ENCODE measurements at places on chromosomes 5 and 9.

DNA sequence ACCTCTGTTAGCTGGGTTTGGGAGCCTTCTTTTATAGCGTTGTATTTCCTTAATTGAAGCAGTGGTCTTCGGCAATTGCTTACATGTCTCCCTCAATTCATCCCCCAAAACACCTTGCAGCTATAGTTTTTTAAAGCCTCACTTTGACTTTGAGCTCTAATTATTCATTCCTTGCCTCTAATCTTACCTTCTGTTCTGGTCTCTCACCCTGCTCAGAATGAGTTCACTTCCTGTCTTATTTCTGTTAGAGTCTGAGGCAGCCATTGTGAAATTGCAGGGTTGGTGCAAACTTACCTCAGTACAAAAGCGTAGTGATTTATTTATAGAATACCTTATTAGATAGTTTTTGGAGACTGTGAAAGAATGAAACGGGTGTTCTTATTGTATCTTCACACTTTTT is 35.0 kb downstream of the AOPEP start:
- no peak for DNase-seq

GRCh38 chr9:7243838-7244237 is 486.1 kb downstream of the KDM4C start:
- no peak for DNase-seq

- DNase-seq = no peak
Measured at GRCh38 chr9:6680797-6681146, 35.2 kb upstream of the GLDC start.

- DNase-seq = no peak
Measured at GRCh38 chr5:32018476-32019436, 155.4 kb downstream of the GOLPH3 start.

DNA sequence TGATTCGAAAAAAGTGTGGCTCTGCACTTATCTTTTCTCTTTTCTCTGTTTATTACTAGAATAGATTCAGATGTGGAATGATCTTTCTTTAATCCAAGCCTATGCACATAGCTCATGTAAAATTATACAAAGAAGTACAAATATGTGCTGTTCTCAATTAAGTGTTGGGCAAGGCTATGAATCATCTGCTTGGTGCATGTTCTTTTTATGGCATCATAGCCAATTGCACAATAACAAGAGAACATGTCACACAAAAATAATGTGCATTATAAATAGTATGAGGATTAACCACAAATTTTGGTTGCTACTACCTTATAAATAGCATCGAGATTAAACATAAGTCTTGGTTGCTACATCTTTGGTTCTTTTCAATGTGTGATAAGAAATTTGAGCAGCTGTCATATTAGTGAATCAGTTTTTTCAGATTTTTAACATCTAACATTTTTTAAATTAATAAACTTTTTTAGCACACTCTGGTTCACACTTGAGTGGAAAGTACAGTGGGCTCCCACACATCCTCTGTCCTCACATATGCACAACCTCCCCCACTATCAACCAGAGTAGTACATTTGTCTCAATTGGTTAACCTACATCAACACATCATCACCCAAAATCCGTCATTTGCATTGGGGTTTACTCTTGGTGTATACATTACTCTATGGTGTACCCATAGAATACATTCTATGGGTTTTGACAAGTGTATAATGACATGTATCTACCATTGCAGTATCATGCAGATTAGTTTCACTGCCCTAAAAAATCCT is 6.8 kb upstream of the RECK start:
- no peak for DNase-seq

- no peak for DNase-seq
Measured at GRCh38 chr9:106622164-106622487, 240.8 kb upstream of the ZNF462 start.

DNA sequence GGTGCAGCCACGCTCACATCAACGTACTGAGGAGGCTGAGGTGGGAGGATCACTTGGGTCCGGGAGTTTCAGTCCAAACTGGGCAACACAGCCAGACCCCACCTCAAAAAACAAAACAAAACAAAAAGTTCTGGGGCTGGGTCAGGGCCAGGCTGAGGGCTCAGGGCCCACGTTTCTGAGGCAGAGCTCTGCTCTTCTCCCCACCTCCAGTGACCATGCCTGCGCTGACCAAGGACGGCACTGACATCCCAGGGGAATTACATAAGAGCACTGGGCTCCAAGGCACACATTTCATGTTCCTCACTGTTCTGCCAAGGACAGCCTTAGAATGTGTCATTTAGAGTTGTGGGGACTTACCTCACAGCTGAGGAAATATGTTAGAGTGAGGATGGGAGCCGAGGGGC is 40.4 kb upstream of the TESK1 start:
- DNase-seq = no peak

DNA sequence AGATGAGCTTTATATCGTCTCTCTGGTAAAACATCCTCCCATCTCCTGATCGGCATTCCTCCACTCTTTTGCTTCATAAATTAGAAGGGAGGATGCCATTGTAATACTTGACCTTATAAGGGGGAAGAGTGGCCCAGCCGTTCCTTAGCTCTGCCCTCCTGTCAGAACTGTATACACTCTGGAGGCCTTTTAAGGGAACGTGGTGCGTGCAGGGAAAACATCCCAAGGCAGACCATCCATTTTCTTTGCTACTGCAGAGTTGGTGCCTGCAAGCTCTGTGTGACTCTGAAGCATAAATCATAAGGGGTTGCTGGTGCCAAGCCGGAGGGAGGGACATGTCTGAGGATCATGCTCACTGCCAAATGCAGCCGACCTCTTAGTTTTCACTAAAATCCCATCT is 90.4 kb downstream of the PGM5 start:
- DNase-seq = no peak

DNA sequence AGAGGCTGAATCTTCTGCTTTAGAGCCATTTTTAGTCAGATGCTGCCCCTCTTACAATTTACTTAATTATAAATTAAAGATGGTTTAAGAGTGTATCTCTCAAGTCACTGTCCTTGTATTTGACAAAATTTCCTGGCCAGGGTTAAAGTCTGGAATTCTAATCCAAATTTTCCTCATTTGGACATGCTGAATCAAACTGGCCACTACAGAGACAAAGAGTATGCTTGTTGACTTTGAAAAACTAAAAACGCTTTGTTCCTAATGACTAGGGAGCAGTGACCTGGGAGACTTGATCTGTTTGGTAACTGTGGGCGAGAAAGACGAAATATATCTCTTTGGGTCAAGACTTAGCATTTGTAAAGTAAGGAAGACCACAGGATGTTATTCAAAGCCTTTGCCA is 303.2 kb downstream of the ZSWIM6 start:
- no peak for DNase-seq

GRCh38 chr9:15843931-15844330 is 291.1 kb downstream of the CCDC171 start:
- DNase-seq = no peak

DNA sequence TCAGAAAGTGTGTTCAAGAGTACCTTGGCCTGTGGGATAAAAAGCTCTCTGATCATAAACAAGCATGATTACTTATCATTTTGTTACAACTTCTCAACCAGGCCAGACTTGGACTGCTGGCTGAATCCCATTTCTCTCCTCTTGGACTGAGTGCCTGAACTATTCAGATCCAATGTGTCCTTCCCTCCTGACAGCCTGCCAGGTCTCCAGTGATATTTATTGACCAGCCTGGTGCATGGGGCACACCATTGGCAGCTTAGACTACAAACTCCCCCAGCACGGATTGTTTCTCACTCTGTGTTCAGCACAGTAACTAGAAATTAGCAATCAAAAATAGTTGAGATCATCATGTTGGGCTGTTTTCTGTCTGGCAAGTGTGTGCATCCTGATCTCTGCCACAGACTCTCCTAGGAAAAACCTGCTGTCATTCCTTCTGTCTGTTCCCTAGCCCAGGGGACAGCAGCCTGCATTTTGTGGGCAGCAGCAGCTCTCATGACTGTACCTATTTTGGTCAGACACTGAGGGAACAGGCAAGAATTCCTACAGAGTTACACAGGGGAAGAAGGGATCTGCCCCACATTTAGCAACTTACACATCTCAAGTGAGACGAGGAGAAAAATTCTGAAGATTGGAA is 348.1 kb downstream of the ADAMTS6 start:
- no peak for DNase-seq

- DNase-seq = no peak
Measured at GRCh38 chr9:120841930-120842684, 615 bp downstream of the PSMD5 start.

DNA sequence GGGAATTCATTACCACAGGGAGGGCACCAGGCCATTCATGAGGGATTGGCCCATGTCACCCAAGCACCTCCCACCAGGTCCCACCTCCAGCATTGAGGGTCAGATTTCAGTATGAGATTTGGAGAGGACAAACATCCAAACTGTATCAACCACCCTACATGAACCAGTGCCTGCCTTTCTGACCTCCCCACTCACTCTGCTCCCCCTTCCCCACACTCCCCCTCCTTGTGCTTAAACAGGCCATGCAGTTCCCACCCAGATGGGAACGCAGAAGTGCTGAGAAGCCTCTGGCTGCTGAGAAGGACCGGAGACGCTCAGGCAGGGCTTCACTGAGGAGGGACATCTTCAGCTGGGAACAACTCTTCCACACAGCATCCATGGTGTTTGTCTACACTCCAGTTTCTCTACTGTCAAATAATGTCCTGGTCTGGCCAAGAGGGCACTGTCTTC is 30.0 kb upstream of the ADAMTS2 start:
- no peak for DNase-seq

DNA sequence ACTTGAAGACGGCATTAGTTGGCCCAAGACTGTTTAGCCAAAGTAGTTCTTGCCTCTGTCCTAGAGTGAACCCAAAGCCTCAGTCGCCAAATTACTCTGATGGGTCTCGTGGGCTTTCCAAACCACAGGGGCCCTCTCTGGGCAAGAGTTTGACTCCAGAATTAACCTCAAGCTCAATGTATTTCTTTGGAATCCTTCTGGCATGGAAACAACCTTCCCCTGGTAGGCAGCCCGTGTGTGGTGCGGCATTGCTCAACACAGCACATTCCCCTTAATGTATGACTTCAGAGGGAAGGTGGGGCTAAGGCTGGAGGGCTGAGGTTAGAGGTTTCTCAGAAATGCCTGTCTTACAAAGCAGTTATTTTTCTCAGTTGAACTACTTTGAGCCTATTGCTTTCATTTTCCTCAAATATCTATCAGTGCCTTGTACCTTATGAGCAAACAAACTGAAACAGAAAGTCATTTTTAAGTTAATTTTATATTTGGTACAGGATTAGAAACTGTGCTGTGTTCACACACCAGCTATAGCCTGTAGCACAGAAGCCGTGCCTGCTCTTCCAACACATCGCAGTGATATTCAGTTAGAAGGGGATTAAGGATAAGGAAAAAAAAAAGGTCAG is 123.9 kb upstream of the HAPLN1 start:
- no peak for DNase-seq

DNA sequence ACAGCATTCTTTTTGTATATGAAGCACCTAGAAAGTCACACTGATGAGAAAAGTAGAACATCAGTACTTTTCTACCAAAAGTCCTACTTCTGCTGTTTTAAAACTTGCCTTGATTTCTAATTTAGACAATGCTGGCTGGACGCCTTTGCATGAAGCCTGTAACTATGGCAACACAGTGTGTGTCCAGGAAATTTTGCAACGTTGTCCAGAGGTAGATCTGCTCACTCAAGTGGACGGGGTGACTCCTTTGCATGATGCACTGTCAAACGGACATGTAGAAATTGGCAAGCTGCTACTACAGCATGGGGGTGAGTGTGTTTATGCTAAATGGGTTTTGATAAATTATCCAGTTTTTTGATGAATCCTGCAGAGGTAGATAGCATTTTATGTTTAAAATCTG is 73.5 kb downstream of the SLF1 start:
- no peak for DNase-seq

GRCh38 chr5:151743530-151743929 is 14.9 kb downstream of the ATOX1 start:
- DNase-seq = no peak

DNA sequence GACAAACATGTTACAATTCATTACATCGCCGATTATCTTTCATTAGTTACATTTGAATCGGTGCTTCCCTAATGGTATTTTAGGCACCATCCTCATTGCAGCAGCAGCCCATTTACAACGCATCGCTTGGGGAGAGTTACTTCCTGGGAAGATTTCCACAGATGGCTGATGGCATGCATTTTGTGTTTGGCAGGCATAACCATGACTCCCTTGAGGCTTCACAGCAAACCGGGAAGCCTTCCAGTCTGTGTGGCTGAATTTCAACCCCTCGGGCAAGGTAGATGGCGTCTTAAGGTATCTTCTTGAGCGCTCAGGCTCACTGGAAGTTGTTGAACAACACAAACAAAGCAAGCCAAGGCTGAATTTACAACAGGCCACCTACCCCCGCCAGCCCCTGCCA is 1.6 kb upstream of the DNAH5 start:
- no peak for DNase-seq

- DNase-seq = no peak
Measured at GRCh38 chr5:31811210-31811609, 172.3 kb downstream of the PDZD2 start.

DNA sequence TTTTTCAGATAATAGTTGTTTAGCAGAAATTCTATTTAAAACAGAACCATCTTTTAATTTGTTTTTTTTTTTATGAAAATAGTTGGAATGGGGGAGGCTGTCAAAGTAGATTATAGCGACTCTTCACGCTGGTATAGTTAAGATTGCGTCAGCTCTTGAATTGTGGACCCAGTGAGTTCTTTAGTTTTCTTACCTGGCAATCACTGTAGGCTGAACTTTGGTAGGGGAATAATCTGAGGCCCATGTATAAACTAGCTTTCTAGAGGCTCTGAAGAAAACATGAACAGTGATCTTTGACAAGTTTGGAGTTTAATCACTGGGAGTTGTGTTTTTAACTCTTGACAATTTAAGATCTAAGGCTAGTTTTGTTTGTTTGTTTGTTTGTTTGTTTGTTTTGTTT is 80.8 kb downstream of the CD180 start:
- no peak for DNase-seq

DNA sequence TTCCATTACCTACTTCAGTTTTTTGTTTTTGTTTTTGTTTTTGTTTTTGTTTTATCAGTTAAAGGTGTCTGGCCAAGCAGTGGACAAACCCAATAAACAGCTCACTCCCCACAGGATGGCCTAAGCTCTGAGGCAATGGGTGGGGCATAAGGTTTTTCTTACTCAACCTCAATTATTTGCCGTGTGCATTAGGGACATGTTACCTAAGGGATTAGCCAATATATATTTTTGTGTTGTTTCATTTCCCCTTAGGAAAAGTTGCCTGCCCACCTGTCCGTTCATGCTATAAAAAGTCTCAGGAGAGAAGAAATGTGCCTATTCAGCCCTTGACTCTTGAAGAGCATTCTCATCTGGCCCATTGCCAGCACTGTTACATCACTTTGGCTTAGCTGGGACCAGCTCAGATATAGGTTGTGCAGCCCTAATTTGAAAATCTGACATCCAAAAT is 7.3 kb downstream of the SH3RF2 start:
- no peak for DNase-seq

DNA sequence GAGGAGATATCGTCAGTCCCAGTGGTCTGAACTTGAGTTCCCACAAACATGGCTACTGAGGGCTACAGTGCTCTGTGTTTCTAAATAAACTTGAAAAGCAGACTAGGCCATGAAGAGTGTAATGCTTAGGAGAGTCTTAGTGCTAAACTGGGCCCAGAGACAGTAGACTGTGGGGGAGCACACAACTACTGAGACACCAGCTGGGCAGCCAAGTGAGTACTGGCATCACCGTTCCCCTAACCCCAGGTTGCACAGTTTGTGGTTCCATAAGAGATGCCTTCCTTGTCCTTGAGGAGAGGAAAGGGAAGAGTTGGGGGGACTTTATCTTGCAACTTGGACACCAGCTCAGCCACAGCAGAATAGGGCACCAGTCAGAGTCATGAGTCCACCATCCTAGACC is 172.1 kb upstream of the DMRTA1 start:
- DNase-seq = no peak

Measured in D721Med (cell line).